ENCODE measurements at places on chromosomes 12 and 14.

DNA sequence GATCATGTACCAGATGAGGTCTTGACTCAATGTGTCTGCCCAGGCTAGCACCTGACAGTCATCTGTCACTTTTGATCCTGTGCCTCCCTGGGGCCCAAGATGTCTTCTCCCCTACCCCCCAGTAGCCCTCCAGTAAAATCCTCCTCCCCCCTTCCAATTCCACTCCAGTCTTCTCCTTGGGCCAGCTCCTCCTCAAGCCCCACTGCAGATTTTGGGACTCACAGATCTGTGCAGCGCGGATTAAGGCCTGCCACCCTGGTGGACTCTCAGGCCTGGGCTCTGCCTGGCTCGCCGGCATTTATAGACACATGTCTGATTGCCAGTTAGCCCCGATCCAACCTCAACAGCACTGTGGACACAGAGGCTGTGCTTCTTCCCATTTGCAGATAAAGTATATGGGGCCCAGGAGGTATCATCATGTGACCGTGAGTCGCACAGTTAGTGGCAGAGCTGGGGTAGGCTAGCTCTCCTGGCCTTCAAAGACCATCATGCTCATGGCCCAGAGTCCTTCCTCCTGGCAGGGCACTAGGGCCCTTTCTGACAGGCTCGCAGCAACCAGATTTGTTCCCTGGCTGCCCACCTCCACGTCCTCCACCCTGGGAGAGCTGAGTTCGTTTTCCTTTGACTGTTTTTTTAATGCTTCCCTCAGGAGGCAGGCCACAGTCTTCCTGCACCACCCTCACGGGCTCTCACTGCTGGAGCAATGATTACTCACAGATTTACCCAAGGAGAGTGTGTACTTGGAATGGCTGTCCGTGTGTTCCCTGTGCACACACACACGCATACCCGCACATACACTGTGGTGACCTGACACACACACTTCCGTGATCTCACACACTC lies 98.3 kb upstream of the DIO3 start:
- no peak for DNase-seq

- DNase-seq = no peak
These were observed 15.7 kb upstream of the POP5 start for GRCh38 chr12:120596901-120597300.

GRCh38 chr12:77442633-77443032 lies 377.3 kb upstream of the E2F7 start:
- no peak for DNase-seq

DNA sequence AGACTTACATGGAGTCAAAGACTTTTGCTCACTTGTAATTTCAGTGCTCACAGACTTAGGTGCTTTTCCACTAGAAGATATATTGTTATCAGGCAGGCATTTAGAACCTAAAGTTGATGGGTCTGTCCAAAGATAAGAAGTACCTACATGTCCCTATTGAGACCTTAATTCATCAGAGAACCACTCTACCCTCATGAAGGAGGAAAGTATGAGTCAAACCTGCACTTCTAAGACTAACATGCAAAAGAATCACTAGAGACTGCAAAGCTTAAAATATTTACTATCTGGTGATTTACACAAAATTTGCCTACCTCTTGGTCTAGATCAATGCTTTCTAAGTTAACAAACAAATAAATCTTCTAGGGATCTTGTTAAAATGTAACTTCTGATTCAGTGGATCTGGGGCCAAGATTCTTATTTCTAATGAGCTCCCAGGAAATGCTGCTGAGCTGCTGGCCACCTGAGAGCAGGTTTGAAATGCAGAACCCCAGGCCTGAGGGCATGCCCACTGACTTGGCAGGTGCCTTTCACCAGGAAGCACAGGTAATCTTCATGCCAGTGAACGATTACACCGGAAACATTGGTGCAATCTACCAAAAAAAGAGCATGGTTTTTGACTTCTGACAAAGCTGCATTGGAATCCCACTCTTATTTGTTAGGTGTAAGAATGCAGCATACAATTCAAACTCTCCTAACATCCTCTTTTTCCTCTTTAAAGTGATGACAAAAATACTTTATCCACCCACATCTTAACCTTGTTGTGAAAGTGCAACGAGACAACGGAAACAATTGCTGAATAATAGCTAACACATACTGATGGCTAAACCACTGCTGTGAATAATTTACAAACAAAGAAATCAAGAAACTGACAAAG lies 214.2 kb downstream of the ADAMTS20 start:
- no peak for DNase-seq

GRCh38 chr12:10207136-10207535 lies 5.5 kb upstream of the GABARAPL1 start:
- no peak for DNase-seq

- peak; percentile 80 for DNase-seq
These were observed at the start of gene NT5DC3 for GRCh38 chr12:103840876-103841689. Gene NT5DC3, minus strand, starts transcription at chr12:103841234. Its CDS starts 78 bp downstream, at chr12:103841156.

GRCh38 chr14:22375321-22375930 lies 213.6 kb downstream of the DAD1 start:
- DNase-seq = no peak

DNA sequence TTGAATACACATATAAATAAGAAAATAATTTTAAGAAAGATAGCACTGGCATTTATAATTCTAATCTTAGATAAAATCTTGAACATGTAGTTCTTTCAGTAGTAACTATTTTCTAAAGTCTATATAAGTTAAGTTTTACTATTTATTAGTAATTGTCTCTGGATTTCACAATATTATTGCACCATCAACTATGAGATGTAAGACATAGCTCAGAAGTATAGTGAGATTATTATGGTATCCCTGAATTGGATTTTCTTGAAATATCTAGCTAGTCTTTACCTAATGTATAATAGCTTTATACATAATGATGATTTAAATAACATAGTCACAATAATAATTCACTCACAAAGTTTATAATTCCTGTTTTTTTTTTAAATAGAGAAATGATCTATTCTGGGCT lies 6.7 kb downstream of the CLEC12A start:
- DNase-seq = no peak

- no peak for DNase-seq
These were observed 7.0 kb downstream of the ITGB7 start for GRCh38 chr12:53200107-53200457.

- no peak for DNase-seq
These were observed 166.0 kb downstream of the FOXN3 start for GRCh38 chr14:89251061-89251460.

DNA sequence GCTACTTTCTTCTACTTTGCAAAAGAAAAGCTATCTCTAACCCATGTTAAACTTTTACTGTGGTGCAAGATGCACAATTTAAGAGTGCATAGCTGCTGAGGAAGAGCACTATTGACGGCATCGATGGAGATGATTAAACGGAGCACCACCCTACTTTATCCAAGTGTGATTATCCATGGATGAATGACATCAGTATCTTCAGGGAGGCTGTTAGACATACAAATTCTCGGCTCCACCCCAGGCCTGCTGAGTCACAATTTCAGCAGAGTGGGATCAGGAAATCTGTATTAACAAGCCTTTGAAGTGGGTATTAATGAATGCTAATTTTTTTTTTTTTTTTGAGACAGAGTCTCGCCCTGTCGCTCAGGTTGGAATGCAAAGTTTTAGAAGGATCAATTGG lies 16.2 kb downstream of the SLC2A14 start:
- DNase-seq = no peak

DNA sequence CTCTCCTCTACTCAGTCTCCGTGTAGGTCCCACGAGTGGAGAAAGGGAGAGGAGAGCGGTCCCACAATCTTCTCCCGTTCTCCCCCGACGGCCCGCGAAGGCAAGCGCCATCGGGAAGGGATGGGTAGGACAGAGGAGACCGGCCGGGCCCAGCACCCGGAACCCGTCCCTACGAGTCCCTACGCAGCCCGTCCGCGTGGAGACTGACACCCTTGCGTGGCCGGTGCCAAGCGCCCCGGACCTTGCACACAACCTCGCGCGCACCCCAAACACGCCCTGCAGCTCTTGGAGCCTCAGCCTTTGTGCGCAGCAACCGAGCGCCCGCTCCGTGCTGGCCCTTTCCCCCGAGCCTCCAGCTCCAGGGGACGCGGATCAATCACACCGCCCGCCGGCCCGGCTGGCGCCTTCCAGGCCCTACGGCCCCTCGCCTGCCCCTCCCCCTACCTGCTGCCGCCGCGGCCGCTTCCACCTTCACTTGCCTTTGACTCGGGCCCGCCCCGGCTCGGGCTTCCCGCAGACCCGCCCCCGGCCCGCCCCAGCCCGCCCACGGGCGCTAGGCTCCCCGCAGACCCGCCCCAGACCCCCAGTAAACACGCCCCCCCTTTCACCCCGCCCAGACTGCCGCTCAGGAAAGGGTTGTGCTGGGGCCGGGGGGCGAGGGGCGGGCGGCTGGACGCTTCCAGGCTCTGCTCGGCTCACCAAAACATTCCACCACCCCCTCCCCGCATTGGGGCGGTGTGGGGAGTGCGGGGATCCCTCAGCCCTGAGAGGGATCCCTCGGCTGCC lies at the start of gene NDRG2:
Gene NDRG2 (minus strand): TSS at position 477 of the 786 bp plus-strand sequence. CDS start 1,746 bp downstream, outside the sequence.
- DNase-seq = peak; percentile 62

DNA sequence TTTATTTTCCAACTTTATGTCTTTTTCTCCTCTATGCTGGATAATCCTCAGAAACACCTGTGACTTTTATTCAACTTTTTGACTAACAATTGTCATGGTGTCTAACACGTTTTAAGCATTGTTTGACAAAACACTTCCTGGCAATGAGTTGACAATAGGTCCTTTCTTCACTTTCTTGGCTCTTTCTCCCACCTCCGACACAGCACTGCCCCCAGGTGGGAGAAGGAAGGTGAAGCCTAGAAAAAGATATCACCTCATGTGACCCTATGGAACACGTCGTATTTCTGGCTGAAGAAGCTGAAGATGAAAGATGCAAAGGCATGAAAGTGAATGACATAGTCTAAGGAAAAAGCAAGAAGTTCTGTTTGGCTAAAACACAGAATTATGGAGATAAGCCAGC lies 430.0 kb downstream of the ETNK1 start:
- DNase-seq = no peak

DNA sequence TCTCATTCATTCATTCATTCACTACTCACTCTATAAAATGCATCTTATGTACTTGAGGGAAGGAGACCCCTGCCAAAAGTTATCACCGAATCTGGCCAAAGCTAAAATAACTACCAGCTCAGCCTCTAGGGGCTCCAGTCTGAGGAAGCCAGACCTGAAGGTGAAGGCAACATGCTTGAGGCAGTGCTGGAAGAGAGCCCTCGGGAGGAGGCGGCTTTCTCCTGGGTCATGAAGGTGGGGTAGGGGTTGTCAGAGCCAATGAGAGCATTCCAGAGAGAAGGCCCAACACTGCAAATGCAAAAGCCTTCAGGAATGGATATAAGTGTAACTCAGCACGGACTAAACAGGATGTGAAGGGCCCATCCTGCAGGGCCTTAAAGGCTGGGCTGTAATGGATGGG lies 62.4 kb downstream of the GSC start:
- DNase-seq = no peak

GRCh38 chr12:53049571-53050318 lies at the start of gene TNS2:
Gene TNS2, plus strand, starts transcription at chr12:53050065. Its CDS starts 121 bp downstream, at chr12:53050186.
- DNase-seq = no peak

- no peak for DNase-seq
These were observed 152.7 kb downstream of the DPF3 start for GRCh38 chr14:72740966-72741825.

DNA sequence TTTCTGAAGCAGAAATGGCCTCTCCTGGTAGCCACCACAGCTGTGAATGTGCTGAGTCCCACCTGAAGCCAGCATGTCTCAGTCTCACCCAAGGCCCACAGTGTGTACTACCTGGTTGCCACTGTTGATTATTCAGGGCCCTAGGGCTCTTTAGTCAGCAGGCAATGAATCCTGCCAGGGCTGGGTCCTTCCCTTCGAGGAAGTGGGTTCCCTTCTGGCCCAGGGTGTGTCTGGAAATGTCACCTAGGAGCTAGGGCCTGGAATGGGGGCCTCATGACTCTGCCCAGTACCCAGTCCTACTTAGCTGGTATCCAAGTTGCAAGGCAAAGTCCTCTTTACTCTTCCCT lies 207.4 kb downstream of the SYNE2 start:
- DNase-seq = no peak

DNA sequence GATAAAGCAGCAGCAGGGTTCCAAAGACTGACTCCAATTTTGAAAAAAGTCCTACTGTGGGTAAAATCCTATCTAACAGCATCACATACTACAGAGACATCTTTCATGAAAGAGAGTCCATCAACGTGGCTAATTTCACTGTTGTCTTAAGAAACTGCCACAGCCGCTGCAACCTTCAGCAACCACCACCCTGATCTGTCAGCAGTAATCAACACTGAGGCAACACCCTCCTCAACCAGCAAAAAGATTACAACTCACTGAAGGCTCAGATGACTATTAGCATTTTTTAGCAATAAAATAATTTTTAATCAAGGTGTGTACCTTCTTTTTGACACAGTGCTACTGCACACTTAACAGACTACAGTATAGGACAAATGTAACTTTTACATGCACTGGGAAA lies 6.6 kb downstream of the CAPRIN2 start:
- DNase-seq = no peak

- peak; percentile 13 for DNase-seq
These were observed 213.5 kb upstream of the SLC38A2 start for GRCh38 chr12:46585854-46586621.

DNA sequence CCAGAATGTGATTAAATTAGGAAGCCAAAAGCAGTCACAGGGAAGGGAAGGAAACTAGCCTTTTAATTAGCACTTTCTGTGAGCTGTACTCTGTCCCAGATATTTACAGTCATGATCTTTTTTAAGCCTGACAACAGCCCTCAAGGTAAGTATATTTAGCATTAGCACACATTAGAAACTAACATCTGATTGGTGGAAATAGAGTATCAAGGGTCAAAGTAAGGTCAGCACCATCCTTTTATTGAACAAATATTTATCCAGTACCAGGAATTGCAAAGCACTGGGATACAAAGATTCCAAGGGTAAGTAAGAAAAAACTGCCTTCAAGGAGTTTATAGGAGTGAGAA lies 28.2 kb downstream of the RPGRIP1 start:
- no peak for DNase-seq

DNA sequence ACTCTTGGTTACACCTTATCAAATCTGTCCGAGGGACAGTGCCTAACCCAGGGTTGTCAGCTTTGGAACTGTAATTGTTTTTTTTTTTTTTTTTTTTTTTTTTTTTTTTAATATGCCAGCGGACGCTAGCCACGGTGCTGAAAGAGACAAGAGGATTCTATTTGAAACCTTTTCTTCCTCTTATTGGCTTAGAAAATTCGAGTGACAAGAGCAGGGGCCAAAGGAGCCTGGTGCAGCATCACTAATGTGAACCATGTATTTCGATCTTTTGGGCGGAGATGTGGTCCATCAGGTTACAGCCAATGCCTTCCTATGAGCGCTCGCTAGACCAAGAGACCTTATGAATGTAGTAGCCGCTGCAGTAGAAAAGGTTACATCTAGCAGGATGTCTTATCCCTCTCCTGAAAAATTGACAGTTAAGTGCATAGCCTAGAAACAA lies 922 bp downstream of the PTPRR start:
- no peak for DNase-seq

Data from activated T-helper 1 cell treated with anti-CD3 and anti-CD28 coated beads, Interleukin-2, amount 50 U/mL, for 16 hours (primary cell).